ENCODE measurements at places on chromosomes 6 and 20.

DNA sequence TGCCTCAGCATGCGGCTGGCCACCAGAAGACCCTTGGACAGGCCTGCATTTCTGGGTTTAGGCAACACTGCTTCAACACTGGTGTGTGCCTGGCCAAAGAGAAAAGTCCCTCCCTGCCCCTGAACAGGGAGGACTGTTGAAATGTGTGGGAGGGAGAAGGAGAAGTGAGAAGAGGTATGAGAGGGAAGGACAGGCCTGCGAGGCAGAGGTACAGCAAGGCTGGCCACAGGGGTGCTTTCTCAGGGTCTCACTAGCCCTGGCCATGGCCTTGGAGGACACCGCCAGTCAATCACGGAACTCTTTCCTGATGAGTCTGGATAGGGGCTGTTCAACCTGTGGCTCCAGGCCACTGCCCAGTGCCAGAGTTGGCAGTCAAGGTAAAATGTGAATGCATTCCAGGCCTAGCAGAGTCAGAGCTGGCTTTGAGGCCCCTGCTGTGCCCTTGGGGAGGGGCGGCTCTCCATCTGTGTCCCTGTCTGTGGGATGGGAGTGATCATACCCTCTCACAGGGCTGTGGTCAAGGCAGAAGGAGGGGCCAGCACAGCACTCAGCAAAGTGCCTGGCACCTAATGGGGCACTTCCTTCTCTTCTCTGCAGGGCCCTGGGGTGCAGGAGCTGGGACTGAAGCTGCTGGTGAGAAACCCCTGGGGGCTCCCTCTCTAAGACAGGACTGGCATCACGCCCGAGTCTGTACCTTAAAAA lies 43.2 kb upstream of the CDH22 start:
- DNase-seq, result no peak

- DNase-seq, result no peak
These were observed 61.2 kb downstream of the FOXC1 start for GRCh38 chr6:1670711-1671462.

- no peak for DNase-seq
These were observed 14.8 kb upstream of the VAPB start for GRCh38 chr20:58374027-58374850.

- DNase-seq, result no peak
These were observed 89.9 kb upstream of the AKIRIN2 start for GRCh38 chr6:87791982-87792381.

DNA sequence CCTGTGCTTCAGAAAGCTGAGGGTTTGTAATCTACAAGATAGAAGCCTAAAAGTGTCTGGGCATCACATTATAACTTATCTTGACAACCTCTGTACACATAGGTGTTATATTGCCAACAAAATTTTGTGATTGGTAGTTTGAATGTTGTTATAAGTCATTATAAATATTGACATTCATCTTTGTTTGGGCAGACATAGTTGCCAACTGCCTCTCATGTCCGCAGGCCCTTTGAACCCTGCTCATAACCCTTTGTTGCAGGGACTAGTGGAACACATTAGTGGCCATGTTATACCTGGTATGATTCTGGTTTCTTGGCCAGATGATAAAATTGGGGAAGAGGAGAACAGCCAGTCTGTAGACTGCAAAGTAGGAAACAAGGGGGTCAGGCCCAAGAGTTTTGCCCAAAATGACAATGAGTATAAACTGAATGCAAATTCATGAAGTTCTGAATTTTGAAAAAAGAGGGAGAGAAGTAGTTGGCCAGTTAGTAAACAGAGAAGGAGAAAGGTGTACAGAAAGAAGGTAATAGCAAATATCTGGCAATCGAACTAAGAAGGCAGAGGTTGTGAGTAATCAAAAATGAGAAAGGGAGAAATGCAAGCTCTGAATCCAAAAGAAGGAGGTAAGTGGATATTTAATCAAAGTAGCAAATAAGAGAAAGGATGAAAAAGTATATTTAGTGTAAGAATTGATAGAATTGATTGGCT lies 21.6 kb upstream of the LMBRD1 start:
- DNase-seq, result no peak

DNA sequence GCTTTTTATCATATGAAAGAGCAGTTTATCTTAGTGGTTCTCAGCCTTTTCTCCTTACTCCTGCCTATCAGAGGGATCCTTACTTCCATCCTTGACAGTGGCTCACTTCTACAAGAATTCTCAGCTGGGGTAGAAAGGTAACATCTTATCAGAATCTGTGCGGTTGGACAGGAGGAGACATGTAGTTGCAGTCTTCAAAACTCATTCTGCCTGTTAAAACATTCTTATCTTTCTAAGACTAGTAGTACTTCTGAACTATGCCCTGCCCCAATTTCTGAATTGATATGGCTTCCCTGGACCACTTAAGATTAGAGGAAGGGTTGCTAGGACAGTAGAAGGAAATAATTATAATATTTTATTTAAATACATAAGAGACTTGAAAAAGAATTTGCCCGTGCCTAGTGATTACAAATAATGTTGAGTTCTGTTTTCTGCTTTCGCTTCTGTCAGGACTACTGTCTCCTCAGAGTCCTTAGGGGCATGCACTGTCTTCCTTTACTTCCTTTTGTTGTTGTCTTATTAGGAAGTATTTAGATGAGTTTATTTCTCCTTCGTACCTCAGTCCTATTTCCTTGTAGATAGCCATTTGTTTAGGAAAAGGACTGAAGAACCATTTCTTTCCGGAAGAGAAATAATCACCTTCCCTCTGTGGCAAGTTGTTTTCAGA lies 24.9 kb downstream of the BLTP3A start:
- no peak for DNase-seq

- no peak for DNase-seq
These were observed 216.7 kb downstream of the ZDHHC14 start for GRCh38 chr6:157597461-157598312.

- DNase-seq, result no peak
These were observed 2.2 kb downstream of the PSMA7 start for GRCh38 chr20:62141043-62141396.

DNA sequence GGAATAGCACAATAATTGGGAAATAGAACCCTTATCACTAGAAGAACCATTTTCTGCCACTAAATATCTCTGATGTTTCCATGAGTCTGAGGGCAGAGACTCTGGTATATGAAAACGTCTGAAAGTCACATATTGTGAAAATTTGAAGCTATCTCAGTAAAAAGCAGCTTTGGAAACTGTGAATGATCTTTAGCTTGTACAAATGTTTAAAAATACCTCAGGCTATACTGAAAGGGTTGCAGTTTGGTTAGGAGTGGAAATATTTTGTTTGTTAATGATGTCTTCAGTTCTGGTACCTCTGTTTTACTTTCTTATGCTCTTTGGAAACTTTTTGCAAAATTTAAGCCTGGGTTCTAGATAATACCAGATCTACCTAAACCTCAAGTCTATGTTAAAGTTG lies 135.0 kb downstream of the SLC16A10 start:
- DNase-seq, result no peak

GRCh38 chr20:1808101-1808500 lies 87.1 kb upstream of the SIRPA start:
- DNase-seq, result no peak

GRCh38 chr6:76592566-76592965 lies 520.1 kb upstream of the IMPG1 start:
- DNase-seq, result no peak

GRCh38 chr20:10060226-10060625 lies 25.4 kb downstream of the ANKEF1 start:
- DNase-seq, result no peak

- DNase-seq, result no peak
These were observed 3.5 kb upstream of the SLC22A2 start for GRCh38 chr6:160261991-160262680.

GRCh38 chr6:10894958-10895357 lies 8.1 kb downstream of the SYCP2L start:
- no peak for DNase-seq

DNA sequence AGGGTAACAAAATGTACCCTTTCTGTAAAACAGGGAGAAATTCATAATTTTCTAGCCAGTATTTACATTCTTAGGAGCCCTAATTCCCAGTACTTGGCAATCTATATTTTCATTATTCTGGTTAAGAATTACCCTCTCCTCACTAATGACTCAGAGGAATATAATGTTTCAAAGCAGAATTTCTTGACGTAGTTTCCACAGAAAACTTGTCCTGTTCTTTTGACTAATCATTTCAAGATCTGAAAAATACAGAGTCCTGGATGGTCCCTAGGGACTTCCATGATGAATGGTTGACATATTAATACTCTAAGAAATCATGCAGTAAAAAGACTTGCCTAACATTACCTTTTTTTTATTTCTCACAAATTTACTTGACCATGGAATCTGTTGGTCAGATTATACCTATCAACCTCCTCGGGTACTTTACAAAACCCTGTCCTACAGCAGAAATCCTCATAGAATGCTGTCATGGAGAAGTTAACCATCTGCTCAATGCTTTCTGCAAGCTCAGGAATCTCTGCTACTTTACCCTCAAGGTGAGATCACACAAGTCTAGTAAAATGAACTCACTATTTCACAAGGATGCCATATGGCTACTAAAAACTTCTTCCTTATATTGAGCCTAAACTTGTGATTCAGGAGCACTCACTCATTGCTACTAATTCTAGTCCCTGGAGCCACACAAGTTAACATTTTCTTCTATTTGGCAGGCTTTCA lies 202.1 kb upstream of the CNR1 start:
- no peak for DNase-seq

DNA sequence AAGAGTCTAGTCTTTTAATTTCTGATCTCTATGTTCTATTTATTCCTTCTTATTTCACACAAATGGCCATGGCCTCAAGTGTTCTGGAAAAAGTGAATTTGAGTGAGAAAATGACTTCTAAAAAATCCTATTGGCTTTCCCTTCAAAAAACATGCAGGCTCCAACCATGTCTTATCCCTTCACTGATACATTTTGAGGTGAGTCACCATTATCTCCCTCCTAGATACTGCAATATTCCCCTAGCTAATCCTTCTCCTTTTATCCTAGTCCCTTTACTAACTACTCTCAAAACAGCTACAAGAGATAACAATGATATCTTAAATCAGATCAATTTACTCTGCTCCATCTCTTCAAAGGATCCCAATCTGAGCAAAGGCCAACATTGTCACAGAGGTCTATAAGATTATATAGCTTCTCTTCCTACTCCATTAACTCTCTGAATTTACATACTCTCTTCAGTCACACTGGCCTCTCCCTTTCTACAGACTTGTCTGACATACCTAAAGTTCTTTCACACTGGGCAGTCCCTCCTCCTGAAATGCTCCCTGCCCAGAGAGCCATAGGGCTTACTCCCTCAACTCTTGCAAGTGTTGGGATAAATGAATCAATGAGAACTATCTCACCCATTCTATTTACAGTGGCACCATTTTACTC lies 129.2 kb downstream of the TENT5A start:
- no peak for DNase-seq

DNA sequence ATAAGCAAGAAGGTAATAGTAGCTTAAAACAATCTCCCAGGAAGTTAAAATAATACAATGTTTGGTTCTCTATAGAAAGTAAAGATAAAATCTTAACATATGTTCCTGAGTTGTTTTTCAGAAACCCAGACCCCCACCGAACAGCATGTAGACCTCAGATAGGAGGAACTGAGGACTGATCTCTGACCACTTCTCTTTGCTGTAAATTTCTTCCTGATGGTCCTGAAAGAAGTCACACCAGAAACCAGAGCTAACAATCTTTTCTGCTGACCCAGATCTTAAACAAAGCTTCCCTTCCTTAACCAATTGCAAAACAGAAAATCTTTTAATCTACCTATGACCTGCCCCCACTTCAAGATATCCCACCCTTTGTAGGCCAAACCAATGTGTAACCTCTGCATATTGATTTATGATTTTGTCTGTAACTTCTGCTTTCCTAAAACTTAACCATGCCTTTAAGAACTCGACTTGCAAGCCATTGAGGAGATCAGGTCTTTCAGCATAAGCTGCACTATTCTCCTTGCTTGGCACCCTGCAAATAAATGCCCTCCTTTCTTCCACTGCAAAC lies 21.9 kb upstream of the BEND6 start:
- no peak for DNase-seq

DNA sequence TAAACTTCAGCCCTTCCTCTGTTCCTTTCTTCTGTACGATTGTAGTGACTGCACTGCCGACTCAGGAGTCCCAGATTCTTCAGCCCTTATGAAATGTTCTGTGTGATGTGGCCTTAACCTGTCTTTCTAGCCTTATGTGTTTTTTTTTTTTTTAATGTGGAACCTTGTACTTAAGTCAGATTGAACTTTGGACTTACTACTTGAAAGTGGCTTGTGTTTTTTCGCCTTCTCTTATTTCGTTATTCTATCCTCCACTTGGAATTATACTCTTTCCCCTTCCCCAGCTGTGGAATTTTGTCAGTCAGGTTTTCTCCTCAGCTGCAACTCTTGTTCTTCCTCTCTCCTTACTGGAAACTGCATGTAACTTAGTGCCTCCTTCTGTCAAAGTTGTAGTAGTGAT lies 8.8 kb downstream of the CEP43 start:
- DNase-seq, result no peak

DNA sequence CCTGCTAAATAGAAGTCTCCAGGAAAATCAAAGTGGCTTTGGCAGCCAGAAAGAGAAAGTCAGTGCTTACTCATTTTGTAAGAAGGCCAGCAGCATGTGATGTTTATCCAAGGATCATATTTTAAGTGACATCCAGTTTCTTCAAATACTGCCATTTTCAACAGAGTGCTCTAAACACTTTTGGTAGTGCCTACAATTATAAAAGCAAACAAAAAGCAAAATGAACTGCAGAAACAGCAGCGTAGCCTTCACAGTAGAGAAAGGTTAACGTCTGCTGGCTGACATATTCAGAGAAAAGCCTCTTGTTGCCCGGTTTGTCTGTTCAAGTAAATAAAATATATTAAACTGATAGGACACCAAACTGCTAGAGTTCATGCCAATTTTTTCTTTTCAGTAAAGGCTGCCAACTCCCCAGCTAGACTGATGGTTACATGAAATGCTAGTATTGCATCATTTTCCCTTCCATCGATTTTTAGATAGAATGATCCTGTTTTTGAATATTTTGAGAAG lies 705.7 kb upstream of the SLC35B3 start:
- no peak for DNase-seq

- DNase-seq, result no peak
These were observed 105.6 kb downstream of the DCDC2 start for GRCh38 chr6:24252280-24252679.

DNA sequence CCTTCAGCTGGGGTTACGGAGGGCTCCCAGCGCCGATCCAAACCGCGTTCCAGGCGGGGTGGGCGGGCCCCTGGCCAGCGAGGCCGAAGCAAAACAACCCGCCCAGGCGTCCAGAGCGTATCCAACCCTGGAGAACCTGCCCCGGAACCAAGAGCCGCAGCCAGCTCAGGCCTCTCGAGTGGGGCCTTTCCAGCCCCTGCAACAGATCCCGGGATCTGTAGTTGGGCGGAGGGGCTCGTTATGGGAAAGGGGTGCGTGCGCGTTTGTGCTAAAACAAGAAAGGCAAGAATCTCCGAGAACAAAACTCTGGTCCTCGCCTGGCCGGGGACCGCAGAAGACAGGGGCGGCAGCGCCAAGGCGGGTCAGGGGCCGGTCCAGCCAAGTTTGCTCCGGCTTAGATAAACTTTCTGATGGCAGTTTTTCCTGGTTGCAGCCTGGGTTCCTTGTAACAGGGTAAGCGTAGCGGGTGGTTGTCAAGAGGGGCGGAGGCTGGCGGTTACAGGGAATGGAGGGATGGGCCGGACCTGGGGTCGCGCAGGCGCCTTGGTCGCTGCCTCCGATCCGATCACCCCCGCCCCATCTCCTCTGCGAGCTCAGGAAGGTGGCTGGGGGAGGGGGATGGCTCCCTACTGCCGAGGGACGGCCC lies 448 bp upstream of the RIN2 start:
- no peak for DNase-seq
